ENCODE measurements at places on chromosomes 1 and 21.

DNA sequence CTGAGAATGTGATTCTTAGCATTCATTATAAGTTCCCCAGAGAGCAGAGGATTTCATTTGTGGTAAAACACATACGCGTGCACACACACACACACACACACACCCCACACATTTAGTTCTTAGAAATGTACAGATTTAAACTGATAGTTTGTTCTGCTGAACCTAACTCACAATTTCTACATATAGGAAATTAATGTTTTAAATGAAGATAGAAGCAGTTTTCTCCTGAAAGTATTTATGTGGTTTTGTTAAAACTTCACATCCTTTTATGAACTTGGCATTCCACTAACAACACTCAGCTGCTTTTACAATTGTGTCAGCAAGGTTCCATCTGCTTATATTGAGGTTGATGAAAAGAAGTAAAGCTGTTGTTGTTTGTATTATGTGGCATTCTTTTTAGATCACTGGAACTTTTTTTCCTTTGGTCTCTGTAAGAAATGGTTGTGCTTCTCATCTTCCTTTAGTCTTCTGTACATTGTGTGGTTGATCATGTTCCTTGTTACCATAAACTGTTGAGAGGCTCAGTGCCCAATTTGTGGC, 41.6 kb downstream of the AK4 start:
- peak; percentile 22 for DNase-seq

GRCh38 chr1:11447903-11448302, 31.1 kb upstream of the DISP3 start:
- DNase-seq: no peak

GRCh38 chr1:70415882-70416281, 4.8 kb downstream of the CTH start:
- no peak for DNase-seq

GRCh38 chr1:154859151-154859785, 10.8 kb downstream of the KCNN3 start:
- no peak for DNase-seq

DNA sequence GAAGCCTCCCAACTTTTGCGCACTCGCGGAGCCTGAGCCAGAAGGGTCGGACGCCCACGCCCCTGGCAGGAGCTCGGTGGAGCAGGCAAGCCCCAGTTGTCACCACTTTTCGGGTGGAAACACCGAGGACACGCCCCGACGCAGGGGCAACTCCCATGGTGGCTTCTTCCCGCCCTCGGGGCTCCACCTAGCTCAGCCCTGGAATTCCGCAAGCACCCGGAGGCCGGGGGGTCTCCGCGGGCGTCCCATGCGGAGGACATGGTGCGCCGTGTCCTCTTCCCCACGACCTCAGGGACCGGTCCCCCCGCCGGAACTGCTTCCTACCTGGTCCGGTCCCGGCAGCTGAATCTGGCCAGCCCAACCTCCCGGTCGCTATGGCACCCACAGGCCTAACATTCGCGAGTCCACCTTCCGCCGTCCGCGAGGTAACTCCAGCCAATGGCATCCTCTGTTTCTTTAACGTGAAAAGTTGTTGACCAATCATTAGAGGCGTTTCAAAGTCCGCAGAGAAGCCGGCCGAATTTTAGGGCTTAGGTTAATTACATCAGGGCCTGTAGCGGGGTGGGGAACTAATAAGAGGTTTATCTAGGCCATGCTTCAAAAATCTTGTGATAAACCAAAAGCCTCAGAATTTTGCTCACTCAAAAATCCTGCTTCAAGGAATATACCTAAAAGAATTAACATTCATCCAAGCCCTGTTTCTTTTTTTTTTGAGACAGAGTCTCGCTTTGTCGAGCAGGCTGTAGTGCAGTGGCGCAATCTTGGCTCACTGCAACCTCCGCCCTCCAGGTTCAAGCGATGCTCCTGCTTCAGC, at the start of gene STPG1:
Gene STPG1, minus strand, starts transcription at position 433 of the 814 bp plus-strand sequence. CDS start 12,394 bp downstream, outside the sequence.
- peak; percentile 84 for DNase-seq

GRCh38 chr1:25629836-25630235, 13.2 kb downstream of the MAN1C1 start:
- DNase-seq: peak; percentile 62

GRCh38 chr1:50318428-50318827, 104.8 kb downstream of the DMRTA2 start:
- DNase-seq: no peak

GRCh38 chr21:44949779-44950198, 10.0 kb downstream of the SLX9 start:
- DNase-seq: peak; percentile 18

GRCh38 chr1:9689971-9690381, 38.4 kb downstream of the PIK3CD start:
- no peak for DNase-seq

- DNase-seq: no peak
Observed at GRCh38 chr1:180281490-180281889, 51.4 kb downstream of the LHX4 start.

DNA sequence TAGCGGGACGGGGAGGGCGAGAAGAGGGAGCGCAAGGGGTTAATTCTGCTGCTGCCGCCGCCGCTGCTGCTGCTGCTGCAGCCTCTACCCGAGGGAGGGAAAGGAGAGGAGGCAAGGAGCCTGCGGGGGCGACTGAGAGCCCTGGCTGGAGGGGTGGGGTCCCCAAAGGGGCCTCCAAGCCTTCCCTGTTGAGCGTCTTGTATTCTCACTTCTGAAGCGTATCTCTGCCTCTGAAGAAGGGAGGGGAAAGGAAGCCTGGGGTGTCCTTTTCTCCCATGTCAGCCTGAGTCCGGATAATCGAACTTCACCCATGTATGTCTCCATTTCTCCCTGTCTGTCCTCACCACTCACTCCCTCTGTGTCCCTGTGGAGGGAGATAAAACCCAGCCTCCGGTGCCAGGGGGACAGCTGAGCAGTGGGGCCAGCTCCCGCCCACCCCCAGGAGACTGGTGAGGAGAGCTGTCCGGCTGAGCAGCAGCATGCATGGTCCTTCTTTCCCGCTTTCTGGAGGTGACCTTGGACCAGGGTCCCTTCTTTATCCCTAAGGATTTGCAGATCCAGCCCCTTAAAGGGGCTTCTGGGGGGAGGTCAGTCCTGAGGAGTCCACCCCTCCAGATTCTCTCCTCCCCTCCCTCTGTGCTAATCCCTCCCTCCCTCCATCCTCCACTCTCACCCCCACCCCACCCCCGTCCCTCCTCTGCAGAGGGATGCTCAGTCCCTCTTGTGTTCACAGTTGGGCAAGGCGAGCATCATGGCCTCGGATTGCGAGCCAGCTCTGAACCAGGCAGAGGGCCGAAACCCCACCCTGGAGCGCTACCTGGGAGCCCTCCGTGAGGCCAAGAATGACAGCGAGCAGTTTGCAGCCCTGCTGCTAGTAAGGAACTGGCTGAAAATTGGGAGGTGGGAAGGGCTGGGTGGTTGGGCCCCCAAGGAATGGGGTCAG, 1.0 kb downstream of the NCDN start:
- no peak for DNase-seq

GRCh38 chr1:224524679-224525078, 90.1 kb upstream of the WDR26 start:
- DNase-seq: peak; percentile 74

- peak; percentile 74 for DNase-seq
Observed at GRCh38 chr1:203672346-203672745, 45.7 kb downstream of the ATP2B4 start.

- DNase-seq: peak; percentile 16
Observed at GRCh38 chr1:183569141-183569540, 21.1 kb downstream of the NCF2 start.

DNA sequence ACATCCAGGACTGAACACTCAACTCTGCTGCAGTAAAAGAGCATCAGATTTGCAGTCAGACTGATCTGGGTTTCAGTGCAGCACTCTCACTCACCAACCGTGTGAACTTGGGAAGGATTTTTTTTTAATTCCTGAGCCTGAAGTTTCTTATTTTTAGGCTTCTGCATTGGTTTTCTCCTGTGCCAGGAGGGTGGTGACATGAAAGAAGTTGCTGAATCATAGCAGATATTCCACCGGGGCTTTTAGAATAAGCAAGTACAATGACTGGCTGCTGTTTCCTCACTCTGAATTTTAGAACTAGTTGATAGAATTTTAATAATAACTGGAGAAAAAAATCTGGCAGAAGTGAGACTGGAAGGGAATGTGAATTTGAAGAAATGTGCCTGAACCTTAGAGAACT, 11.6 kb downstream of the ADAM30 start:
- DNase-seq: no peak

DNA sequence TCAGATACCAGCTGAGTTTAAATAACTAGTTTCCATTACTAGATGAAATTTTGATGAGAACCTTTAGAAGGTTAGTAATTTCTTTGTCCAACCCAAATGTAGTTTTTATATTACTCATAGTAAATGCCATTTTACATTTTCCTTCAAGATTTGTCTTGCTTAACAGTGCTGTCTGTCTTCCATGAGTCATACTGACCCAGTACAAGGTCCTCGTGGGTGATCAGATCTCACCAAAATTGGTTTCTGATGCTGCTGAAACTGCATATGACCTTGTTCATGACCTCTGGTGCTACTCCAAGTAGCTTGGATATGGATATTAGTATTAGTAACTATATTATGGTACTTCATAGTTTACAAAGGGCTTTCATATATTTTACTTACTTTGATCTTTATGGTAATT, 207.1 kb downstream of the RYR2 start:
- DNase-seq: no peak

- no peak for DNase-seq
Observed at GRCh38 chr1:25723250-25723880, 76.6 kb upstream of the SELENON start.

DNA sequence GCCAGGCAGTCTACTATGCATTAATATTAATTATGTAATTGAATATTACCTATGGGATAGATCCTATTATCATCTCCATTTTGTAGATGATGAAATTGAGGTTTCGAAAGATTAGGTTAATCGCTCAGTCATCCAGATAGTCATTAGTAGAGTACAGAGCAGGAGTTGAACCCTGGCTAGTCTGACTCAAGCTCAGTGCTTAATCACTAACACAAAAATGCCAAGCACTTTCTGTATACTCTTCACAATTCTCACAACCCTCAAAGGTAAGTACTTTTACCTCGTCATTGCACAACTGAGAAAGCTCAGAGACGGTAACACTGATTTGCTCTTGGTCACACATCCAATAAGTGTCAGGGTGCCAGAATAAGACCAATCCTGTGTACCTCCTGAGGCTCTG, 280.2 kb upstream of the PLXNA2 start:
- DNase-seq: no peak

DNA sequence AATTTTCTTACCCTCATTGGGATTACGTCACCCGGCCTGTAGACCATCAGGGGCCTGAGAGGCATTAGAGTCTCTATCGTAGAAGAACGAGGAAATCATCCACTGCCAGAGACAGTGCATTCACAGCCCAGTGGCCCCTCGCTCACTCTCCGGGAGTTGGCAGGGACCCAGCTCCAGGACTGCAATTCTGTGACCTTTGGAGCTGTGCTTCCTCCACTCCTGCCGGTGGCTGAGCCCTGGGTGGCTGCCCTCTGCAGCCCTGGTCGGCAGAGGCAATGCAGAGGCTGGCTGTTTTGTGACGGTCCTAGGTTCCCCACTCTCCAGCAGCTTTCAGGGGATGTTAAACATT, 12.7 kb downstream of the SLC37A1 start:
- DNase-seq: no peak

- no peak for DNase-seq
Observed at GRCh38 chr1:15051882-15052528, 101.5 kb upstream of the TMEM51 start.

- DNase-seq: no peak
Observed at GRCh38 chr1:228919914-228920313, 184.6 kb downstream of the RHOU start.

DNA sequence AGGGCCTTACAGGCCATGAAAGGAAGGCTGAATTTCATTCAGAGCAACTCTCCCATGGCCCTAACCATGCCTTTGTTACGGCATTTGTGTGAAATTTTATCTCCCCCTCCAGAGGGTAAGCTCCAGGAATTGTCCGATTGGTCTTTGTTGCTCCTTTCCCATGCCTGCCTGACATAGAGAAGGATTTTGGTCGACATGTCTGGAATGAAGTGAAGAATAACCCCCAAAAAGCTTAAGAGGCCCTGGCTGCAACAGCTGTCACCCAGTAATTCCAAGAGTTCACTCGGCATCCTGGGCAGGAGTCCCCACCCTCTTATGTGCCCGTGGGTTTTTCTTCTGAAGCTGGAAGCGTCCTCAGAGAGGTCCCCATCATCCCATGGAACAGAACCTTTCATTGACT, 20.6 kb downstream of the CDA start:
- no peak for DNase-seq

DNA sequence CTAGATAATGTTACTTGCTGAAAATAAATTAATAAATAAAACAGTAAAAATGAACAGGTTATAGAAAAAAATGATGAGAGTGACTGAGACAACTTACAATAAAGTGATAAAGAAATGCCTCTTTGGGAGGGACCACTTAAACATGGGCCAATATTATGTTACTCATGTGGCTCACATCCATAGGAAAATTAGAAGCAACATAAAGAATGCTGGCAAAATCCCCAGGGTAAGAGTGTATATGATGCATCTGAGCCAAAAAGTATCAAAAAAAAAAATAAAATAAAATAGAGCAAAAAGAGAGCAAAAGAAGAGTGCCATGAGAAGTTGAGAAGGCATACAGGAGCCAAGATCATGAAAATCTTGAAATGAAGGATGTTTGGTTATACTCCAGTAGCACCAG, 818.0 kb downstream of the LTN1 start:
- DNase-seq: no peak

DNA sequence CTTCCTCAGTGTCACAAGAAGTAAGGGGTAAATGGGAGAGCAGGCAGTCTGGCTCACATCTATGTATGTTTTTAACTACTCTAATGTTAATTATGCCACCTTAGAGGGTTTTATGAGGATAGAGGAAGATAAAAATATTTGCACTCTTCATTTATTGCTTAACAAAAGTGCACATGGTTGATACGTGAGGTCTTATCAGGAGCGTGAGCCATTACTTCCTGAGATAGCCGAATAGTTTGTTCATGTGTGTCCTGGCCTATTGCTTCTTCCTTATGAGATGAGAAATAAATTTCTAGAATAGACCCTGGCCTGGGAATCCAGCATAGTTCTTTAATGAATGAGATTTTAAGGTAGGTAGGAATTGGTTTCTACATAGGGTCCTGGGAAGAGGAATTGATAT, 471.1 kb upstream of the B3GALT2 start:
- no peak for DNase-seq

- DNase-seq: no peak
Observed at GRCh38 chr1:200048244-200048643, 20.7 kb downstream of the NR5A2 start.

- no peak for DNase-seq
Observed at GRCh38 chr1:36023098-36023769, 60.7 kb upstream of the TEKT2 start.

DNA sequence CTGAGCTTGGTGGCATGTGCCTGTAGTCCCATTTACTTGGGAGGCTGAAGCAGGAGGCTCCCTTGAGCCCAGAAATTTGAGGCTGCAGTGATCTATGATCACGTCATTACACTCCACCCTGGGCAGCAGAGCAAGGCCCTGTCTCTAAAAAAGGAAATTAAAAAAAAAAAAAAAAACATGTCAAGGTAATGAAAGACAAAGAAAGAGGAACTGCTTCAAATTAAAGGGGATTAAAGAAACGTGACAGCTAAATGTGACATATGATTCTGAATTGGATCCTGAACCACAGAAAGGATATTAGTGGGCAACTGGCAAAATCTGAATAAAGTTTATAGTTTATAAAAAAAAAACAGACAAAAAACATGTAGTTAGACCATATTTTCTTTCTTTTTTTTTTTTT, 3.8 kb upstream of the C2CD4D start:
- no peak for DNase-seq

- DNase-seq: no peak
Observed at GRCh38 chr1:154810571-154810970, 59.5 kb downstream of the KCNN3 start.

GRCh38 chr1:216929870-216930582, 206.8 kb upstream of the ESRRG start:
- no peak for DNase-seq

Measured in HFFc6 (cell line).